Tibial artery (tissue), 4 donors: ENCODE measurements at places on chromosomes 12 and 14.

DNA sequence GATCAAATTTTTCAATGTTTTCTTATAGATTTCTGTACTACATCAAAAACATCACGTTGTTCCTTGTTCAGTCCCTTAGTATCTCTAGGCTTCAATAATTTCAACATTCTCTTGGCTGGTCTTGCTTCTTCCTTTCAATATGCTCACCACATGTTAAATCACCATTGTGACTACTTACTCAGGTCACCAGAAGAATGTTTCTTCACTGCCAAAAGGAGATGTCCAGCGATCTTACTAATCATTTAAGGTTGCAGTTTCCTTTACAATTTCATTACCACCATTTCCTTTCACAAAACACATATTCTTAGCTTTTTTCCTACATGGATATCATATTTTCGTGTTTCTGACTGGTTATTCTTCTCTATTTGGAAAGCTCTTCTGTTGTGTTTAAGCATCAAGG, 363.8 kb downstream of the NAV3 start:
- DNase-seq = no peak

- DNase-seq = no peak
These were observed 184.8 kb downstream of the SLC16A7 start for GRCh38 chr12:59780605-59781135.

GRCh38 chr12:125288931-125289928, 224.0 kb downstream of the AACS start:
- no peak for DNase-seq

- DNase-seq = no peak
These were observed 211.1 kb upstream of the SFSWAP start for GRCh38 chr12:131499864-131500190.

DNA sequence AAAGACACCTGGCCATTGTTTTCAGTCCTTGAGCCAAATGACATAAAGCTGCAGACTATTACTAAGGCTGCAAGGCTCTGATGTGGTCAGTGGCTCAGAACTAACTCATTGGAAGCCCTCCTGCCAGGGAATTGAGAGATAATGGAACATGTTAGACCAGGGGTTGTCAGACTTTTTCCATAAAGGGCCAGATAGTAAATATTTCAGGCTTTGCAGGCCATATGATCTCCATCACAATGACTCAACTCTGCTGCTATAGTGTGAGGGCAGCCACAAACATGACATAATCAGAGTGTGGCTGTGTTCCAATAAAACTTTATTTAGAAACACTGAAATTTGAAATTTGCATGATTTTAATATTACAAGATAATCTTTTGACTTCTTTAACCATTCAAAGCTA, 140.3 kb downstream of the TMEM30B start:
- no peak for DNase-seq

DNA sequence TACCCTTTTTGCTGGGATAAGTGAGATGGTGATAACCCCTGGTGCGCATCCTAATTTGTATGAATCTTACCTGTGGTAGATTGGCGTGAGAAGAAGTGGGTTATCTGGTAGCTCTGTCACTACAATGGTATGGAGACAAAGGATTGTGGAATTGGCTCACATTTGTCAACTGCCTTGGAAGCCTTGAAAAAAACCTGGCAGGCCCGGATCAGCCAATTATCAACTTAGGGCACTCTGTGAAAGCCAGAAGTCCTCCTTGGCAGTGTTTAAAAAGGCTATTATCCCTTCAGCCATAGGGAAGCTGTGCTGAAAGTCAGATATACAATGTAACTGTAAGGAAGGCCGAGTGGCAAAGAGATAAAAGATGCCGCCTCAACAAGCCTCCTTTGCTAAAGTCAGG, 56.5 kb downstream of the WASHC3 start:
- no peak for DNase-seq

DNA sequence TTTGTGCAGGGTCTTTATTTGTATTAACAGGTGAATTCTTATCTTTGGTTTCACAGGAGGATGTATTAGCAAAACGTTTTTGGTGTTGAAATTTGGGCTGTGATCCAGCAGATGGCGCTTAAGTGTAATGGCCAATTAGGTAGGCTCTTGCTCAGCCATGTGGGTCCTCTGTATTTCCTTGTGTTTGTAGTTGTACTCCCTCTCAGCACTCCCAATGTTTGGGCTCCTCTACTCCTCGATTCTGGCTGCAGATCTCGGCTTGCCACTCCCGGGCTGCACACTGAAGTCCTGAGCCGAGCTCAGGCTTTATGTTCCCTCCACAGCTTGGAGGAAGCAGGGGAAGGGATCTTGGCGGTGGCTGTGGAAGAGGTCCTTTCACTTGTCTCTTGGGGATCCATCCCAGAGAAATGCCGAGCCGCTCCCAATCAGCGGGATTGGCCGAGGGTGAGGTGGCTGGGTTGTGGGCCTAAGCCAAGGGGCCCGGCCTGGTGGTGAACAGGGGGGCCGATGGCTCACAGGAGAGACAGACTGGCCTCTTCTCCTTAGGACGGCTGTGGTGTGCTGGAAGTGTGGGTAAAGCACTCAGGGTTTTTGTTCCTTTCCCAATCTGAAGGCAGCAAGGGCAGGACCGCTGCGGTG, 133.7 kb downstream of the AEBP2 start:
- no peak for DNase-seq

DNA sequence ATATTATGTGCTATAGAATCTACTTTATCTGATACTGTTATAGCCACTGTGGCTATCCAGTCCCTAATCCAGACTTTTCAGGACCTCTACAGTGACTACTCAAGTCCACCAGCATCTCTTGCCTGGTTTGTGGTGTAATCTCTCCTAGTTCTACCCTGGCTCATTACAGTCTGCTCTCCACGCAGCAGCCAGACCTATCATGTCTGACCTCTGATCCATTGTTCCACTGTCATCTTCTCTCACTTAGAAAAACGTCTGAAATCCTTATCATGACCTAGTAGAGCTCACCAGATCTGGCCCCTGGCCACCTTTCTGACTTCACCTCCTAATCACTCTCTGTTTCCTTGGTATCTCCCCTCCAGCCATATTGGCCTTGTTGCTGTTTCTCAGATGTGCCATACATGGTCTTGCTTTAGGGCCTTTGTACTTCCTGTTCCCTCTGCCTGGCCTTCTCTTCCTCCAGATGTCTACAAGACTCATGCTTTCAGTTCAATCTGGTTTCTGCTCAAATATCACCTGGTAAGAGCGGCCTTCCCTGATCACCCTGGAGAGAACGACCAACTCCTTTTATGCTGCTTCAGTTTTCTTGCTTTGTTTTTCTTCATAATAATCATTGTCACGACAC, 475.5 kb downstream of the AACS start:
- DNase-seq = no peak

DNA sequence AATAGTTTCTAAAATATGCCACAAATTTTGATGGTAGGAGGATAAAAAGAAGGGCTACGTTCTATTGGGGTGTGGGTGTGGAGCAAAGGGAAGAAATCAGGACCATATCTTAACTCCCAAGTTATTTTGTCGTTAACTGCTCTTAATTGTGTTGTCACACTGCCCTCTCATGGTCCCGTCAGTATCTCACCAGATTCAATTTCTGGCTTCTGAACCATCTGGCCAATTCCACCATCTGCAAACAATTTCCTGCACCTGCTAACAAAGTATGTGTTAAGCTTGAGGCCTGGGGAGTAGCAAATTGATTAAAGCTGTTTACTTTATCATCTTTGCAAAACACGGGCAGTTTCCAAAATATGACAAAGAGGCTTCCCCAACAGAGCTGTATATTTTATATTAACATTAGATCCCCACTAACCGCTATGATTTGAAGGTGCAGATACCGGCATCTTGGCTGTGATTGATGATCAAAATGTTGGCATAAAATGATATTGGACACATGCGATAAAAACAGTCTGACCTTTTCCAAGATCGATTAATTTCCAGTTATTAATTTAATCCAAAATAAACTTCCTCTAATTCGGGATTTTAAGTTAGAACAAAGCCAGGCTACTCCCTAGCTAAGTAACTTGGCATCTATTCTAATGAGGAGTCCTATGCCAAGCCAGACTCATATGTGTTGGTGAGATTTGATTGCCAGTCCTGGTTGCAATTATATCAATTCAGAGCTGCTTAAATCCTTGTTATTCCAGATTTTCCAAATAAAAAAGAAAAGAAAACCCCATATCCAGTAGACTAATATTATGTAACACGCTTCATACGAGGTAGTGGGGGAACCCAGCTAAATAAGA, 6.9 kb upstream of the DNM1L start:
- DNase-seq = peak; percentile 4

GRCh38 chr14:104897330-104898194, 27.1 kb upstream of the PLD4 start:
- peak; percentile 65 for DNase-seq

GRCh38 chr12:105659355-105660075, 329.0 kb downstream of the C12orf75 start:
- no peak for DNase-seq

DNA sequence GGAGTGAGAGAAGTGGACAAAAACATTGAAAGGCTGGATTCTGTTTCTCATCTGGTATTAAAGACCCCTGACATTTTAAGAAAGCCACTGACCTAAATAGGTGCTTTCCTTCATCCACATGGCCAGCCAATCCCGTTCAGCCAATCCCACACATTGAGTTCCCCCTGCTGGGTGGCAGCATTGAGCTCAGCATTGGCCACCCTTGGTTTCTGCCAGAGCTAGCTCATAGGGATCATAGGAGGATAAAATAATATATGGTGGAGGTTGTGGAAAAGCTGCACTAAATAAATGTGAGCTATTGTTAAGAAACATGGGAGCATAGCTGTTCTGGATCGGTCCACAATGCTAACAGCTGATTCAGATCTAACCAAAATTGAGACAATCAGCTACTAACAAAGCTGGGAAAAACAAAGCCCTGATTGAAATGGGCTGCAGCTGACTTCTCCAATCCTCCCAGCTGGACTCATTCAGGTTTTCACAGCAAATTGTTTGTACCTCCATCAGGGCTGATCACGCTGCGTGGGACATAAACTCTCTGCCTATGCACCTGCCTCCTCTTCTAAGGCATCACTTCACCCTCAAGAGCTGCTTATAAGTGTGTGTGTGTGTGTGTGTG, 256.5 kb downstream of the EMP1 start:
- no peak for DNase-seq

GRCh38 chr12:42767998-42768397, 178.5 kb upstream of the PRICKLE1 start:
- no peak for DNase-seq

DNA sequence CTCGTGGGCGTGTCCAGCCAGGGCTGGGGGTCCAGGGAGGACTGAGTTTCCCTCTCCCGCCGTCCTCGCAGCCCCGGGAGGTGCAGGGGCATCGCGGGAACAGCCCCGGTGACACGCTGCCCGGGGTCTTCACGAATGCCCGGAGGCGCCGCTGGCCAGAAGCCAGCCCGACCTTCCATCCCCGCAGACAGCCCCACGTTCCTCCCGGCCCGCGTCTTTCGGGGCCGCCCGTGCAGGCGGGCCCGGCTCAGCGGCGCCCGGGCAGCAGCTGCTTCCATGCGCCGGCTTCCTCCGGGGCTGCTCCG, 827 bp upstream of the TEDC1 start:
- DNase-seq = no peak

GRCh38 chr12:32508626-32509025, 109.3 kb downstream of the FGD4 start:
- no peak for DNase-seq

GRCh38 chr14:68172627-68173026, 353.0 kb downstream of the RAD51B start:
- no peak for DNase-seq

DNA sequence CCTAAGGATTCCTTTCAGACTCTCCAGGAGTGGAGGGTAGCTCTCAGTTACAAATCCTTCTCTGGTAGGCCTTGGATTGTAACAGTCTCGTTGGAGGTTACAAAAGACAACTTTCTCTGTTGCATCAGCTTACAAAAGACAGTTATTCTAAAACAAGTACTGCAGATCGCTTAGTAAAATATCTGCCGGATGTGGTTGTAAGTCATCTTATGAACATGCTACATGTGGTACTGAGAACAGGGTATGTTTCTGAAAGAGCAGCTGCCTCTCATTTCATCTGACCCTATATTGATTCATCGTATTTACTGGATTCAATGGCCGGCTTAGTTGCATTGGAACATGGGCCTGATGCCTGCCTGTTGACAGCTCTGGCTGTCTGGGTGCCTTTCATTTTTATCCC, 157.4 kb downstream of the PTCSC3 start:
- no peak for DNase-seq

DNA sequence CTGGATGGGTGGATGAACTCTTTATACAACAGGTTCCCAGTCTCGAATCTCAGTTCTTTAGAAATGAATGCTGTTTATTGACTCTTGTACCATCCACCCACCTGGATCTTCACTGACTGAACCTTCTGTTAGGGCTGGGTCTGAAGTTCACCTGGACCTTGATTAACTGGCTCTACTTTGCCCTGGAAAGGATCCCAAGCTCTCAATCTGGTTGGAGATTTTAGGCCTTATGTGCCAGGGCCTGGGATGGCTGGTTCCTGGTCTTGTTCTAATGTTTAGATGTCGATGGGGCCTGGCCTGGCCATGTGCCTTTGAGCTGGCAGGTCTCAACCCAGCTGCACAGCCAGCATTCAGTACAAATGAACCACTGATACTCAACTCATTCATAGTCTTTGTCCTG, 76.5 kb upstream of the MED13L start:
- DNase-seq = no peak

- DNase-seq = no peak
These were observed 134.8 kb downstream of the DUSP6 start for GRCh38 chr12:89217472-89217871.

DNA sequence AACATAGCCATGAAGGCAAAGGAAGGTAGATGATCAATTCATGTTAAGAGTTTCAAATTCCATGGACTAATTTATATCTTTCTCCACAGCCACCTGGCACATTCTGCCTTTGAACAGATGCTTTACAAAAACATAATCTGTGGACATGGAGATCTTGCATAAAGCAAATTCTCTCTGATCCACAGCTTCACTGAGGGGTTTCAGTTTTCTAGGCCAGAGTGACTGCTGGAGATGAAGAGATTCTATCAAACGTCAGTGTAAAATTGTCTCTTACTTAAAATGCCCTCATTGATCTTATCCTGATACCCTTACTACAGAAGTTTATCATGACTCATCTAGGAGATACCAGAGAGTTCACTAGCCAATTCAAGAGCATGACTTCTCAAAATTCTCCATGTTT, 291.6 kb downstream of the DAD1 start:
- DNase-seq = no peak

DNA sequence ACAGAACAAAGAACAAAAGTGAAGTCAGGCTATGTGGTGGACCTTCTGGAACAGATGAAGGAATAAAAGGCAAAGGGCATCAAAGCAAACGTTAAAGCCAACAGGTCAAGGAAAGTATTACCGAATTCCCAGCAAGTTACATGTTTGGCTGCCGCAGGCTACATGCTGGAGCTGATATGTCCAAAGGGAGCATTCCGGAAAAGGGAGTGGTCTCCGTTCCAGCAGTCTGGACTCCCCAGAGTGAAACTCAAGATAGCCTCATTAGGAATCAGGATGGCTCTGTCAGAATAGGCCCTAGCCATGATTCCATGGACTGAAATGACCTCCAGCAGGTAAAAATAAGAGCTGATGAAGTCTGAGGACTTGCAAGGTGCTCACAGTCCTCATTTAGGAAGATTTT, 379.8 kb upstream of the PRICKLE1 start:
- no peak for DNase-seq

GRCh38 chr14:36834293-36834692, 172.6 kb downstream of the PAX9 start:
- no peak for DNase-seq
